ENCODE measurements at places on chromosomes 2 and 18.

GRCh38 chr2:168152902-168153530 is 94.4 kb downstream of the STK39 start:
- DNase-seq = peak; percentile 61

- no peak for DNase-seq
Measured at GRCh38 chr2:207718521-207718920, 7.1 kb downstream of the CCNYL1 start.

GRCh38 chr2:47265751-47266231 is 110.7 kb upstream of the STPG4 start:
- DNase-seq = no peak

GRCh38 chr2:68234405-68234804 is 17.9 kb downstream of the PPP3R1 start:
- DNase-seq = no peak

GRCh38 chr18:10131460-10132395 is 217.9 kb downstream of the VAPA start:
- DNase-seq = no peak

DNA sequence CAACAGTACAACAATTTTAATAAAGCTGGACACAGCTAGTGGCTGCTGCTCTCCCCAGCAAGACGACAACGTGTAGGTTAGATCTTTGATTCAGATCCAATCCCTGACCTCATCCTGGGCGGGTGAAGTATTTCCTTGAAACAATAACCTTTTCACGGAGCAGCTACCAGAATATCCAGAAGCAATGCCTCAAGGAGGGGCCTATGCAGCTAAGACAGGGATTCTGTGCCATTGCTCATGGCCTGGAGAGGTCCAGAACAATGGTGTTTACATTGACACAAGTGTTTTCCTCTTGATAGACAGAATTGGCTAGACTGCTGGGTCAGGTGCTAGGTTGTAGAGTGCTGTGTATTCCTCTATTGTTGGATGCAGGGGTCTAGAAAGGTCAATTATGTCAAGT is 520.1 kb downstream of the BCL11A start:
- no peak for DNase-seq

- peak; percentile 78 for DNase-seq
Measured at GRCh38 chr18:35071819-35072247, 30.6 kb downstream of the MAPRE2 start.

DNA sequence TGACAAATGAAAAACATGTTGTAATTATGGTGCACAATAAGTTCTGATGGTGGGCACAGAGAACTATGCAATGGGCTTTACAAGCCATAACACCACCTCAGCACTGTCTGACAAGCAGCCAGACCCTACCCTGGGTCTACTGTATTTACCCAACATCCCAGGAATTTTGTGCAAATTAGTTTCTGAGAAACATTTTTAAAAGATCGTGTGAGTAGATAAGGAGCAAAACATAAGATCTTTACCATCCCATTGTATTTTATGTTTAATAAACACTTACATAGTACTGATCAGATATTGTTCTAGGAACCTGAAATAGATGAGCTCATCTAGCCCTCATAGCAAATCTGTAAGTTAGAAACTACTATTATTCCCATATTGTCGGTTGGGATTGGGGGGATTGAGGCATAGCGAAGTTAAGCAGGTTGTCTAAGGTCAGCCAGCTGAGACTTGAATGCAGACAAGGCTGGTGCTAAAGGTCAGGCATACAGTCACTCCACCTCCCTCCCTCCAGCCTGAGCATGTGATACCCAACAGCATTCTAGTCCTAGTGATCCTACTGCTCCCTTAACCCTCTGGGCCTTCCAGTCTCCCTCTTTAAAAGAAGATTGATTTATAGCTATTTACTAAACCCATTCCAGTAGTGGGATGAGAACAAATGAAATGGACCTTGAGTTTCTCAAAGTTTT is 67.4 kb upstream of the STAM2 start:
- no peak for DNase-seq

DNA sequence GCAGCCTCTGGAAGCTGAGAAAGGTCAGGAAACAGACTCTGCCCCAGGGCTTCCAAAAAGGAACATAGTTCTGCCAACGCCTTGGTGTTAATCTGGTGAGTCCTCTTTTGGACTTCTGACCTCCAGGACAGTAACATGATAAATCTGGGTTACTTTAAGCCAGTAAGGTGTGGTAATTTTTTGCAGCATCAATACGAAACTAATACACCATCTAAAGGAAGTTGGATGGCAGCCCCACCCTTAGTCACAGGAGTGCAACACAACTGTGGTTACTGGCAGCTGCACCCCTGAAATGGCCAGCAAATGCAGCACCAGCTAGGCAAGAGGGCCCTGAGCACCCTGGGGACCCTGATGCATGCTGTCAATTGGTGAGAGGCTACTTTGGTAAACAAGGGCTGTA is 25.8 kb downstream of the CREG2 start:
- DNase-seq = no peak

- DNase-seq = no peak
Measured at GRCh38 chr2:33166287-33166881, 219.6 kb downstream of the LTBP1 start.

DNA sequence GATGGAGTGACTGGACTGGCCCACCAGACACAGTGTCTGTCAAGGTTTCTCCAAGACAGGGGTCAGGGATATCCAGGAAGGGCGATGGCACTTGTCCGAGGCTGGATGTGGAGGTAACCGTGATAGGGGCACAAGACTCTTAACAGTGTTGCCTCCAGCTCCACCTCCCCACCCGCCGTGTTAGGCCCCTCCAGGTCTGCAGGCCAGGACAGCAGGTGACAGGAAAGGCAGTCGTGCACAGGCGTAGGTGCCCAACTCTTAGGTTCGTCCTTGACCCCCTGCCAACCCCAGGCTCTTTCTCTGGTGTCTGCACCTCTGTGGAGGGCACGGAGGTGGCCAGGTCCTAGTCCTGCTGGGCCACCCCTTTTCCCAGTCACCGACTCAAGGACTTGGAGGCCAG is 10.1 kb downstream of the ITM2C start:
- no peak for DNase-seq

- DNase-seq = no peak
Measured at GRCh38 chr2:129757366-129757914, 222.0 kb upstream of the RAB6C start.

DNA sequence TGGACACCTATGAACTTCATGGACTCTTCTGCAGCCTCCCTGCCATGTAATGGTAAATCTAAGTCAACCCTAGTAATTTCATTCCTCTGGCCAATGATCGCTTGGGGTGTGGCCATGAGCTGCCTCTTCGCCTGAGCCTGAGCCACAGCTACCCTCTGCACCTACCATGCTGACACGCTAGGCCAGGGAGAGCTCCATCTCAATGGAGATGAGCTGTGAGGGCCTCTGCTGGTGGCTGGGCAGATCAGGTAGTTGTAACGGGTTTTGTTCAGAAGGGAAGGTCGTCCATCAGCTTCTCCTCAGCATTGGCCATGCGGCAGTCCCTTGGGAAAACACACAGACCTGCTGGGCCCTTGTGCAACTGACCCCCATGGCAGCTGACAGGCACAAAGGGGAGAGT is 24.4 kb downstream of the MPHOSPH10 start:
- peak; percentile 19 for DNase-seq

DNA sequence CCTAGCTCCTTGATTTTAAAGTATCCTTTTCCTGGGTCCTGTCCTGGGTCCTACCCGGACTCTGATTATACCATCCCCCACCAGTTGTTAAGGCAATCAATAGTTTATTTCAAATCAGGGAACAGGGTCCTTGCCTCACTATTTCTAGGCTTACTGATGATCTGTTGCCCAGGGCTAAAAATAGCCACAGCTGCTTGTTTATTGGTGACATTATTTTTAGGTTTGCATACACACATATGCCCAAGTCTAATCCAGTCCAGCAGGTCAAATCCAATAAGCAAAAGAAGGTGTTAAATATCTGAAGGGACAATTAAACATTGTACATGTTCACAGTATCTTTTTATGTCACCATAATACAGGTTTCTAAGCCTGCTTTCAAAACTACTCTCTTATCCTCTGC is 66.0 kb downstream of the RAB10 start:
- no peak for DNase-seq

- DNase-seq = no peak
Measured at GRCh38 chr2:16677875-16678274, 12.2 kb upstream of the CYRIA start.
